ENCODE measurements at places on chromosomes 5 and 9. TPM values are rescaled to one million over a fixed set of nuclear protein-coding genes. Genes with fewer than 3 reads are reported as not detected.

The RAD17 gene
- 15.2 TPM for total RNA-seq

The KLF9 gene
- total RNA-seq, result 0.58 TPM

The RFESD gene
- 3.1 TPM for total RNA-seq

The SH3TC2 gene
- 0.87 TPM for total RNA-seq

The SLC24A2 gene
- total RNA-seq, result not detected

The PCDHB8 gene
- total RNA-seq, result 0.42 TPM

The MCC gene
- total RNA-seq, result 0.25 TPM

The PFN3 gene
- not detected for total RNA-seq

The DOK3 gene
- 4.7 TPM for total RNA-seq

The PCDHB4 gene
- total RNA-seq, result 0.05 TPM

The FGF1 gene
- total RNA-seq, result 0.13 TPM

The FAF2 gene
- 47.0 TPM for total RNA-seq

The RPL35 gene
- total RNA-seq, result 2,853 TPM

The ZNF608 gene
- 0.33 TPM for total RNA-seq

The ARL15 gene
- 4.3 TPM for total RNA-seq

The FRMD3 gene
- 2.7 TPM for total RNA-seq

The SPATA31C1 gene
- not detected for total RNA-seq

The GALNT12 gene
- 4.1 TPM for total RNA-seq

The NCBP1 gene
- total RNA-seq, result 29.4 TPM

The GLT6D1 gene
- total RNA-seq, result not detected

The CLPTM1L gene
- total RNA-seq, result 161 TPM

The HDHD3 gene
- 21.0 TPM for total RNA-seq

The GRIN1 gene
- total RNA-seq, result 0.33 TPM

The SLIT3 gene
- total RNA-seq, result 13.2 TPM

The PCDH1 gene
- 1.7 TPM for total RNA-seq

The IFNA16 gene
- total RNA-seq, result not detected

The NSG2 gene
- total RNA-seq, result 0.10 TPM

The GPR21 gene
- total RNA-seq, result not detected

The C9 gene
- total RNA-seq, result not detected

The GAS1 gene
- 0.10 TPM for total RNA-seq

The PCDHAC1 gene
- 1.1 TPM for total RNA-seq

The C9orf85 gene
- 13.8 TPM for total RNA-seq

The WDR5 gene
- total RNA-seq, result 62.3 TPM

The TLE1 gene
- 77.6 TPM for total RNA-seq

The GRIN3A gene
- total RNA-seq, result not detected

The ARID3C gene
- total RNA-seq, result 0.18 TPM

The WDR31 gene
- total RNA-seq, result 1.1 TPM

The OGN gene
- total RNA-seq, result not detected

The PCDHGB2 gene
- 0.19 TPM for total RNA-seq

The BTNL8 gene
- total RNA-seq, result not detected

The TMEM174 gene
- total RNA-seq, result not detected

The GPX8 gene
- 38.5 TPM for total RNA-seq

The CYLC2 gene
- not detected for total RNA-seq

The SIT1 gene
- not detected for total RNA-seq

The CER1 gene
- total RNA-seq, result not detected

The ADRA1B gene
- total RNA-seq, result 9.9 TPM

The FSTL4 gene
- total RNA-seq, result 4.0 TPM

The IL13 gene
- total RNA-seq, result not detected

The HTR1A gene
- not detected for total RNA-seq

The TRIM32 gene
- 23.2 TPM for total RNA-seq

The TMEM171 gene
- 4.8 TPM for total RNA-seq

The SMIM15 gene
- total RNA-seq, result 71.2 TPM

The CLIC3 gene
- 1.7 TPM for total RNA-seq

The BARHL1 gene
- not detected for total RNA-seq

The PROB1 gene
- total RNA-seq, result 0.33 TPM

The ARL10 gene
- total RNA-seq, result 1.7 TPM

The CKMT2 gene
- not detected for total RNA-seq
